ENCODE measurements at places on chromosomes 1 and 21.

DNA sequence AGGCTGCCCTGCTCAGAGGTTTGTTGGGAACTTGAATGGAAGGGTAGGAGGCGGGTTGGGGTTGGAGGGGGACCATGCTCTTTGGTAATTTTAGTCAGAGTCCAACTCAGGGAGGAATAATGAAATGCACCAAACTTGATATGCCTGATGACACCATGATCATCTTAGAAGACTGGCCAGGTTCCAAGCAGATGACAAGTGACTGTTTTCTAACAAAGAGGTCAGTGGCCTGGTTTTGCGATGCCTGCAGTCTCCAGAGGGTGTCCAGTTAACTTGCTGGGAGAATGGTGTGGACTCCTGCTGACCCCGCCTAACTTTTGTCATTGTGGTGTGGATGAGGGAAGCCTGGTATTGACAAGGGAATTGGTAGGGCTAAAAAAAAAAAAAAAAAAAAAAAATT lies 12.4 kb downstream of the VANGL1 start:
- no peak for DNase-seq

- DNase-seq = no peak
Measured at GRCh38 chr1:192284927-192285326, 31.9 kb upstream of the RGS21 start.

DNA sequence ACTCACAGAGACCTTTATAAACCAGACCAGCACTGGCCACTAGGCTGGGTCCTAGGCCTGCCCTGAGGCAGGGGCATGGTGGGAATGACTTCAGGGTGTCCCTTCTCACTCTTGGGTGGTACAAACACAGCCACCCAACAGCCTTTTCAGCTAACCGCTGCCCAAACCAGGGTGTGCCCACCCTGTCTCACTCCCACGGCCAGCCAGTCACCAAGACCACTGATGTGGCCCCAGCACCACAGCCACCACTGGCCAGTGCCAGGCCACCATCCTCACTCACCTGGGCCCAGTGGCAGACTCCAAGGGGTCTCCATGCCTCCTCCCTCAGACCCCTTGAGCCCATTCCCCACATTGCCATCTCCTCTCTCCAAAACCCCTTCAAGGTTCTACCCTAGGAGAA lies 27.8 kb downstream of the TAS1R2 start:
- DNase-seq = no peak

DNA sequence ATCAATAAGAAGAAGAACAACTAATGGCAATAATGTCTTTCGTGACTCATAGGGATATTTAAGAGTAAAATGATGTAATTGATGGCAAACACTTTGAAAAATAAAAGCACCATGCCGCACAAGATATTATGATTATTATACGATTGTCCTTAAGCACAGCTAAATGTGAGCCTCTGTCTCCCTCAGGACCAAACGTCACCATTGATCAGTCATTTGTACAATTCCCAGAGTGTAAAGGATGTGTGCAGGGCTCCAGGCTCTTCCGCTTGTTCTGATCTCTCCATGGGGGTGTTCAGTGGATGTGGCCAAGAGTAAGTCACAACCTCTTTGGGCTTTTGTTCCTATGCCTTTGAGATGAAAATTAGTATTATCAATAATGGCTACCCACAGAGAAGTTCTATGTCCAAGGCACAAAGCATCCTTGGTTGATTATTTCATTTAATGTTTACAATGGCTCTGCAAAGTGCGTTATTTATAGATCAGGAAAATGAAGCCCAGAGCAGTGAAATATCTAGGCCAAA lies 17.7 kb upstream of the C1orf87 start:
- no peak for DNase-seq

- DNase-seq = no peak
Measured at GRCh38 chr1:2463396-2463795, 12.7 kb upstream of the PLCH2 start.

DNA sequence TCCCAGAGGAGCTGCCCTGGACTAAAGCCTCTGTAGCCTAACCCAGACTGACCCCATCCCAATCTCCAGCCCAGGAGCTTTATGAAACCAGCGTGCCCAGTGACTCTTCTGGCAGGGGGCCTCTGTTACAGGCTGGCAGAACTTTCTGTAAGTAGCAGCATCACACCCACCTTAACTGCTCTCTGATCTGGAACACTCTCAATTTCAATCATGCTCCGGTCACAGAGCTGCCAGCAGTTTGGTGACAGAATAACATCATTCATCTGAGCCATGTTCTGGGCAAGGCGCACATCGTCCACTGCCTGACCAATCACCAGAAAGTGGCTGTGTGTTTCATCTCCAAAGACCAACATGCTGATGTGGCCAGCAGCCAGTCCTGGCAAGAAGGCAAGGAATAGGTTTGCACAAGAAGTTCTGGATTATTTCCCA lies 14.7 kb downstream of the ADCY10 start:
- no peak for DNase-seq

DNA sequence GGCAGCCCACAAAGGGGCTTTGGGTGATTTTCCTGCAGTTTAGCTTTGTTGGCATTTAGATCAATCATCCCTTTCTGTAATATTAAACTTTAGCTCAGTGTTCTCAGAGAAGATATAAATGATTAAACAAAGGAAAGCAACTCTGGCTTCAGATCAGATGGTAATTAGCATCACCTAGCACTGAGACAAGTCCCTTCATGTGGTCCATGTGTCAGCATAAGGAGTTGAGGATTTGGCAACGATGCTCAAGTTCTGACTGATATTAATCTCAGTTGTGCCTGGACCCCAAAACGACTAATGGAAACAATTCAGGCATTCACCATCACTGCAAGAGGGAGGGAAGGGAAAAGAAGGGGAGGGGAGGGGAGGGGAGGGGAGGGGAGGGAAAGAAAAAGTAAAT lies 60.4 kb downstream of the SEC16B start:
- DNase-seq = no peak

DNA sequence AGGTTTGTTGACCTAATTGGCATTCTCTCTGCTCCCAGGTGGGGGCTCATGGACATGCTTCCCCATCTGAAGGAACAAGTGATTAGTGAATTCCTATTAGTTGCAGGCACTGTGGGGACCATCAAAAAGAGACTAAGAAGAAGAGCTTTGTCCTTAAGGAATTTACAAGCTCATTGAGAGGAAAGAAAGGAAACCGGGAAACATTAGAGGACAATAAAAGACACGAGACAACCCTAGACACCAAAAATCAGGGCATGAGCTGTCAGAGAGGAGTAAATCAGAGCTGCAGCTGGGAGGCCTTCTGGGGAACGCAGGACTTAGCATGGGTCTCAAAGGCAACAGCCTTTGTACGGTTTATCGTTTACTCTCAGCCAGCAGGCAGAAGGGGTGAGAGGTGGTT lies 45.1 kb downstream of the BACE2 start:
- no peak for DNase-seq

- DNase-seq = no peak
Measured at GRCh38 chr1:36142121-36142520, 7.2 kb downstream of the TRAPPC3 start.

DNA sequence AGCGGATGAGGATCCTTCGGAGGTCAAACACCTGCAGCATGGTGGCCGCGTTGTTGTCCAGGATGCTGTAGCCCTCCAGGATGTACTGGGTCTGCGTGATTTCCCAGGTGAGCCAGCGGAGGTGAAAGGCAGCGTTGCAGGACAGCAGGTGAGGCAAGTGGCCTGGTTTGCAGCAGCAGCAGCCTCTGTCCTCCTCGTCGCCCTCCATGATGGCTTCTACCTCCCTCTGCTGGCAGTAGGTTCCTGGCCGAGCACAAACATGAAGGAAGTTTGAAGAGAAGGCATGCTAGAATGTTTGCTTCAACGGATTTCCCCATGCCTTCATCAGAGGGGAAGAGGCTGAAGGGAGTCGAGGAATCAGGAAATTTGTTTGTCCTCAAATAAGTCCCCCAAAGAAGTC lies 74.7 kb downstream of the NTPCR start:
- no peak for DNase-seq

GRCh38 chr1:70517444-70517843 lies 106.4 kb downstream of the CTH start:
- DNase-seq = no peak

- DNase-seq = no peak
Measured at GRCh38 chr1:2937805-2938204, 83.5 kb upstream of the ACTRT2 start.

GRCh38 chr21:42599962-42600361 lies 53.5 kb upstream of the PDE9A start:
- no peak for DNase-seq

GRCh38 chr1:110220324-110220723 lies 10.2 kb downstream of the KCNC4 start:
- DNase-seq = no peak

DNA sequence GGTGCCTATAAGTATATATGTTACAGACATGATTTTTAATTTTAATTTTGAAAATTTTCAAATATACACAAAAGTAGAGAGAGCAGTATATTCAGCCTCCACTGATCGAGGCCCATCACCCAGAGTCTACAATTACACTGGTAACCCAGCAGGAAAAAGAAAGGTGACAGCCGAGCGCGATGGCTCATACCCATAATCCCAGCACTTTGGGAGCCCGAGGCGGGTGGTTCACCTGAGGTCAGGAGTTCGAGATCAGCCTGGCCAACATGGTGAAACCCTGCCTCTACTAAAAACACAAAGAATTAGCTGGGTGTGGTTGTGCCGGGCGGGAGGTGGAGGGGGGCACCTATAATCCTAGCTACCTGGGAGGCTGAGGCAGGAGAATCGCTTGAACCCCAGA lies 1.4 kb downstream of the YBEY start:
- DNase-seq = no peak

- no peak for DNase-seq
Measured at GRCh38 chr1:7630378-7630777, 140.7 kb upstream of the VAMP3 start.

GRCh38 chr1:37902983-37903382 lies 43.6 kb upstream of the MTF1 start:
- no peak for DNase-seq

DNA sequence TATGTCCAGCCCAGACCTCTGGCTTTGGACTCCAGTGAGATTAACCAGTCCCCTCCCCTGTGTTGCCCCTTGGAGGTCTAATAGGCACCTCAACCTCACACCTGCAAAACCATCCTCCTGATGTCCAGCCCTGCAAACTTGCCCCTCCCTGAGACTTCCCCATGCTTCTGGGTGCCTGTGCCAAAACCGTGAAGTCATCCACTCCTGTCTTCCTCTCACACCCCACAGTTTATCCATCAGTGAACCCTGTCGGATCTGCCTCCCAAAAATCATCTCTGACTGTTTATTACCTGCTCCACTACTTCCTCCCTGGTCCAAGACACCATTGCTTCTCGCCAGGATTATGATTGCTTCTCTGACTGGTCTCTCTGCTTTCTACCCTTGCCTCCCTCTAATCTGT lies 31.7 kb upstream of the PADI1 start:
- DNase-seq = no peak

GRCh38 chr1:116716391-116716790 lies 37.8 kb upstream of the CD2 start:
- DNase-seq = no peak

DNA sequence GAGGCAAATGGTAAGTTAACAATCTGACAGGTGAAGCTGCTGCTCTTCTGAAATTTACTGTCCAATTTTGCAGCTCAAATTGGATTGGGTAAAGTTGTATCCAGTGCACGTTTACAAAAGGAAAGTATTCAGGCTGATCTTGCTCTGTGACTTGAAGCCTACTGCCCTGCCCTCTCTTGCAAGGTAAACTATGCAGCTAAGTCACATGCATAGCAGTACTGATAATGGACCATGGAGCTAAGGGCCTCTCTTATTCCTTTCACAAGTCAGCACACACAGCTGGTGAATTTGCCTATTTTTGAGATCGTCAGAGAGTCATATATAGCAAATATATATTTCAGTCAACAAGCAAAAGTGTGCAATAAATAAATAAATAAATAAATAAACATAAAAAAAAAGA lies 23.2 kb downstream of the XCL1 start:
- no peak for DNase-seq

DNA sequence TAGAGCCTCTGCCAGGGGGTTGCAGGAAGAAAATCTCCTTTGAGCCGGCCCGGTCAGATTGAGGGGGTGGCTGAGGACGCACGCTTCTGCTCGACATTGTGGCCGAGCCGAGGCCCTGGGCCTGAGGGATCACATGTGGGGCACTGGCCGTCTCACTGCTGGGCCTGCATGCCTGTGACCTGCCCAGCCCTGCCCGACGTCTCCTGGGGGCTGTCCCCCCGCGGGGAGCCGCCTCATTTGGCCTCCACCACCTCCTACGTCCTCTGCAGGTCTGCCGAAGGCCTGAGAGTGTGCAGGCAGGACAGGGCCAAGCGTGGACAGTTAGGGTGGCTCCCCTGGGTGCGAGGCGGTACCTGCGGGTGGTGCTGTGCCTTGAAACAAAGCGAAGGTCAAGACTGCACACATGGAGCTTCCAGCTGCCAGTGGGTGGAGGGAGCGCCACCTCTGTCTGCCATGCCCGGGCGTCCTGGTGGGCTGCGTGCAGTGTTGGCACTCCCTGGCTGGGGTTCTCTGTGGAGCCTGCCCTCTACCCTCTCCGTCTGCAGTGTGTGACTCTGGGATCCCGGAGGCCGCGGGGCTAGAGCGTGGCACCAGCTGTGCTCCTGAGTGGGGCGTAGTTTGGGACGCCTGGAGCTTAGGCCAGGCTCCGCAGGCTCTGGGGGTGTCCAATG lies 51.7 kb downstream of the PCNT start:
- DNase-seq = no peak

GRCh38 chr1:154178013-154178412 lies 13.9 kb downstream of the TPM3 start:
- DNase-seq = no peak

DNA sequence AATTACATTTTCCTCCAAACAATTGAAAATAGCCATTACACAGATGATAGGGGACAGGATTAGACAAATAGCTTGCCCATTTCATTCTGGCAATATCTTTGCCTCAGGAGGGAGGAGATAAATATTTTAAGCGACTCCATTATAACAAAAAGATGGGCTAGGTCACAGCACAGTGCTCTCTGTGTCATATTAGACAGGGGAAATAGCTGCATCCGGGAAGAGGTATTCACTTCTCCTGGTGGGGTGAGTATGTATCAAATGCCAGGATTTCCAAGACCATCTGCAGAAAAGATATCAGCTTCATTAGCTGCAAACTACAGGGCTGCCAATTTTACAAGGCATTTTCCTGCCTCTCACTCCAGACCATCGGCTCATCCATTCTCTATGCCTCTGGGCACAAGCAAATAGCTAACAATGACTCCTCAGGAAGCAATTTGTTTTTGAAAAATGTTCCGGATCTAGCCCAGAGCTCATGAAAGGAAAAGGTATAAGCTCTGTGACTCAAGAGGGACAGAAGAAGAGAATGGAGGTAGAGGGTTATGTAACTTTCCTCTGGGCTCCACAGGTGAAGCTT lies 41.9 kb upstream of the ANGPTL7 start:
- DNase-seq = no peak

DNA sequence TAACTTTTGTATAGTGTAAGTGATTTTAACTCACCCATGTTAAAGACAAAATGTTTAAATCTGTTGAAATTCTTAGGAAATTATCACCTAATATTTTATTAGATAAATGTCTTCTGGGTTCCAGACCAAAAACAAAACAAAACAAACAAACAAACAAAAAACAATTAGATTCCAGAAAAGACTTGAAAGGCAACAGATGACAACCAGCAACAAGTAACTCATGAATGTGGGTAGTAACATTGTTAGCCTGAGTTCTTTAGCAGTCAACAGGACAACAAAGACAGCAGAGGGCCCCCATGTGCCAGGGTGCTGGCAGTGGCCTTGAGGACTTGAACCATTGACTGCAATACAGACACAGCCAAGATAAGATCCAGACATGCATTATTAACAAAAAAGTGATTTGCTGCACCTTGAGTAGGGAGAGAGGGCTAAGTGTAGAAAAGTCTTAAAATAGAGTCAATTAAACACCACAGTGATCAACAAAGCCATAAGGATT lies 2.4 kb upstream of the CD247 start:
- DNase-seq = no peak

GRCh38 chr1:61670445-61670844 lies 54.5 kb downstream of the TM2D1 start:
- DNase-seq = no peak
